ENCODE measurements at places on chromosomes 12 and 14.

DNA sequence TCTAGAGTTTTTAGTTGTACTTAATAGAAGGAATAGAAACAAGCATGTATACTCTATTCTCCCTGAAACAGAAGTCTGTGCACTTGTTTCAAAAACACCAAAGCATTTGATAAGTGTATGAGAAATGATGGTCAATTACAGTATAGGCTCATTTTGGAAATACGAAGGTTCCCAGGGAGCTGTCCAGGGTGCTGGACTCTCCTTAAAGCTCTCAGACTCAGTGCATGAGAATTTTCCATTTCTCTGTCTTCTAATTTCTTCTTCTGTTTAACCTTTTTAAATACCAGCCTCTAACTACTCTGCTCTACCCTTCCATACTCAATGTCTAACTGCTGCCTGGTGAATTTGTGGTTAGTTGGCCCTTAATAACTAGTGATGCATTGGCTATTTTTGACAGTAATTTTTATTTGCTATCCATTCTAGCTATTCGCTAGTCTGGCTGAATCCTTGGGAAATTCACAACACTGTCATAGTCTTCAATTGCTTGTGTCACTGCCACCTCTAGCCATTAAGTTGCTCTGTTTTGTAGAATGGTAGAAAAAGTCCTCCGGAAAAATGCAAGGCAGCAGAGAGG lies 229.2 kb downstream of the NRXN3 start:
- no peaks in the 10 kb centered on the region for H3K4me1 ChIP-seq
- no peak overlapping the region for H3K27ac ChIP-seq
- H3K4me3 ChIP-seq, result no peak overlapping the region
- no peak for DNase-seq

- H3K27me3 ChIP-seq, result no peaks in the 10 kb centered on the region
- DNase-seq, result no peak
- peak overlapping the region; percentile 44 for H3K27ac ChIP-seq
- H3K36me3 ChIP-seq, result peaks cover 36% of the 10 kb centered on the region
- H3K4me1 ChIP-seq, result peaks cover 22% of the 10 kb centered on the region
- H3K4me3 ChIP-seq, result peak overlapping the region; percentile 56
Observed at GRCh38 chr12:123233505-123234308, 471 bp downstream of the MTRFR start.

DNA sequence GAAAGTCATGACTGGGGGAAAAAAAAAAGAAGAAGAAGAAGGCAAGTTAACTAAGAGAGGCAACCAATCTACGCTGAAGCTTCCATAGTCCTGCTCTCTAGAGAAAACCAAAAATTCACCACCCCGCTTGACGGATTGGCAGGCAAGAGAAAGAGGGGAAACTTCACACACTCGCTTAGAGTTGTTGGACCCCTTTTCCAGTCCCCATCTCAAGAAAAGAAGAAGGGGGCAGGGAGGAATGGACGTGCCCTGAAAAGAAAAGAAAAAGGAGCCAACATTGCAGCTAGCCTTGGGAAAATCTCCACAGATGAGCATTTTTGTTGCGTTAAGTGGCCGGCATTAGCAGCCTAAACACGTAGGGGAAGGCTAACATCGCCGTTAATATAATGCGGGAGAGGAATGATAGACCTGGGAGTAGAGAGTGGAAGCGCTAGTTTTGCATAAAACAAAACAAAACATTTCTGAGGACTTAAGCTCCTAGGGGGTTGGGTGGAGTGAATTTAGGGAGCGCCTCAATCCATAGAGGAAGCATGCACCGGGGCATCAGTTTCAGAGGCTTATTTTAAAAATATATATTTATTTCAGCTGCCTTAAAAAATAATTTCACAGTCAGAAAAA lies 11.3 kb upstream of the FOXG1 start:
- no peaks in the 10 kb centered on the region for H3K4me1 ChIP-seq
- H3K27ac ChIP-seq, result no peak overlapping the region
- DNase-seq, result no peak
- H3K27me3 ChIP-seq, result peaks cover 73% of the 10 kb centered on the region

GRCh38 chr12:28536088-28536487 lies 345.8 kb downstream of the CCDC91 start:
- H3K4me1 ChIP-seq, result no peaks in the 10 kb centered on the region
- no peaks in the 10 kb centered on the region for H3K27me3 ChIP-seq
- no peak for DNase-seq
- no peak overlapping the region for H3K4me3 ChIP-seq

- H3K27ac ChIP-seq, result no peak overlapping the region
- H3K4me3 ChIP-seq, result no peak overlapping the region
- H3K27me3 ChIP-seq, result peaks cover 4% of the 10 kb centered on the region
- H3K36me3 ChIP-seq, result no peaks in the 10 kb centered on the region
Observed at GRCh38 chr14:95620659-95621059, 65.6 kb upstream of the TCL1B start.

DNA sequence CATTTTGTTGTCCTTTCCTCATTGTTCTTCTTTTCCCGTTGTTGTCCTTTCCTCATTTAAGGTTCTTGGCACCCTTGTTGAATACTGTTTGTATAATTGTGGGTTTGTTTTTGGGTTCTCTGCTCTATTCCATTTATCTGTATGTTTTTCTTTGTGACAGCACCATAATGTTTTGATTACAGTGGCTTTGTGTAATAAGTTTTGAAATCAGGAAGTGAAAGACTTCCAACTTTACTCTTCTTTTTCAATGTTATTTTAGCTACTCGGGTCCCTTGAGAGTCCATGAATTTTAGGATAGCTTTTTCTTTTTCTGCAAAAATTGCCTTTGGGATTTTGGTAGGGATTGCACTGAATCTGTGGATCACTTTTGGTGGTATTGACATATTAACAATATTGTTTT lies 28.1 kb downstream of the ETNK1 start:
- H3K4me3 ChIP-seq, result no peak overlapping the region
- peaks cover 5% of the 10 kb centered on the region for H3K4me1 ChIP-seq
- no peak for DNase-seq
- H3K36me3 ChIP-seq, result no peaks in the 10 kb centered on the region
- no peaks in the 10 kb centered on the region for H3K27me3 ChIP-seq

DNA sequence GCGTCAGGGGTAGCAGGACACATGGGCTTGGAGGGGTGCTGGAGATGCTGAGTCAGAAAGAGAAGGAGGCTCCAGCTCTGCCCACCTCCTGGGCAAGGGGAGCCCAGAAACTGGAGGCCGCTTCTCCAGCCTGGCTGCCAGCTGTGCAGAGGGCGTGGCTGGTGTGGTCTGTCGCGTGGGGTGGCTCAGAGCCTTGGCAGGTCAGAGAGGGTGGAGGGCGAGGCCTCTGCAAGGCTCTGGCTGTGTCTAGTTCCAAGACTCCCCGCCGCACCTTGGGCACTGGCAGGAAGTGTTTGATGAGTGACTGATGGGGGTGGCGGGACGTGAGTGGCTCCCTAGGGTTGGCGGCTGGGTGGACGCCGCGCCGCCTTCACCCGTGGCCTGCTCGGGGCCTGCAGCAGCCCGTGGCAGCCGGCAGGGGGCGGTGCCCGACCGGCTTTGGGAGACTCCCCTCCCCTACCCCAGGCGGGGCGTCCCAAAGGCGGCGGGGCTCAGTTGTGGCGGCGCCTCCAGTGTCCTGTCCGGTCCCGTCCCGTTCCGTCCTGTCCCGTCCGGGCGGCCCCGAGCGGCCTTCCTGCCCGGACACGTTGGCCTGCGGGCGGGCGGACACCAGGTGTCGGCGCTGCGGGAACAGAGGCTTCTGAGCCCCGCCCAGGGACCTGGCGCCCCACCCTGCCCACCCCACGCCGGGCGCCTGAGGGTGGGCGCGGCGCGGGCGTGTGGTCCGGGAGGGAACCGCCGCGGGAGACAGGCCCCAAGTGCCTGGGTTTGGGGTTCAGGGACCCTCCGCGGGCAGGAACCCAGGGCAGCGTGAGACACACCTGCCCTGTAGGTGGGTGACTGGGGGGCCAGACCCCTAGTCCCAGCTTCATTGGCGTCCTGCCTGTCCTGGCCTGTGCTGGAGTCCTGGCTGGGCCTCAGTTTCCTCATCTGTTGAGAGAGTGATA lies 39.7 kb downstream of the KRT80 start:
- DNase-seq, result peak; percentile 97
- H3K27me3 ChIP-seq, result no peaks in the 10 kb centered on the region
- no peak overlapping the region for H3K4me3 ChIP-seq
- no peaks in the 10 kb centered on the region for H3K36me3 ChIP-seq
- H3K4me1 ChIP-seq, result peaks cover 66% of the 10 kb centered on the region
- peak overlapping the region; percentile 100 for H3K27ac ChIP-seq

All from RWPE2 (cell line).